Chondrocyte (in vitro differentiated cells): ENCODE measurements at places on chromosomes 7 and 10. TPM values are rescaled to one million over a fixed set of nuclear protein-coding genes. Genes with fewer than 3 reads are reported as not detected.

- H3K27ac ChIP-seq = no peak overlapping the region
- H3K4me3 ChIP-seq = peak overlapping the region; percentile 65
- H3K27me3 ChIP-seq = peaks cover 77% of the 10 kb centered on the region
- peaks cover 27% of the 10 kb centered on the region for H3K4me1 ChIP-seq
Measured at GRCh38 chr7:20783125-20783699, 3.5 kb downstream of the SP8 start.

- no peak overlapping the region for H3K27ac ChIP-seq
- no peaks in the 10 kb centered on the region for H3K4me1 ChIP-seq
- no peaks in the 10 kb centered on the region for H3K36me3 ChIP-seq
- DNase-seq = peak; percentile 86
Measured at GRCh38 chr7:947391-948210, 6.9 kb downstream of the ADAP1 start.

- H3K27ac ChIP-seq = peak overlapping the region; percentile 36
Measured at GRCh38 chr7:149707448-149707886, 65.9 kb downstream of the ZNF467 start.

GRCh38 chr7:123533553-123533917, 860 bp downstream of the IQUB start:
- no peaks in the 10 kb centered on the region for H3K36me3 ChIP-seq
- DNase-seq = no peak
- peak overlapping the region; percentile 91 for H3K4me3 ChIP-seq
- peaks cover 25% of the 10 kb centered on the region for H3K4me1 ChIP-seq
- peaks cover 4% of the 10 kb centered on the region for H3K27me3 ChIP-seq

DNA sequence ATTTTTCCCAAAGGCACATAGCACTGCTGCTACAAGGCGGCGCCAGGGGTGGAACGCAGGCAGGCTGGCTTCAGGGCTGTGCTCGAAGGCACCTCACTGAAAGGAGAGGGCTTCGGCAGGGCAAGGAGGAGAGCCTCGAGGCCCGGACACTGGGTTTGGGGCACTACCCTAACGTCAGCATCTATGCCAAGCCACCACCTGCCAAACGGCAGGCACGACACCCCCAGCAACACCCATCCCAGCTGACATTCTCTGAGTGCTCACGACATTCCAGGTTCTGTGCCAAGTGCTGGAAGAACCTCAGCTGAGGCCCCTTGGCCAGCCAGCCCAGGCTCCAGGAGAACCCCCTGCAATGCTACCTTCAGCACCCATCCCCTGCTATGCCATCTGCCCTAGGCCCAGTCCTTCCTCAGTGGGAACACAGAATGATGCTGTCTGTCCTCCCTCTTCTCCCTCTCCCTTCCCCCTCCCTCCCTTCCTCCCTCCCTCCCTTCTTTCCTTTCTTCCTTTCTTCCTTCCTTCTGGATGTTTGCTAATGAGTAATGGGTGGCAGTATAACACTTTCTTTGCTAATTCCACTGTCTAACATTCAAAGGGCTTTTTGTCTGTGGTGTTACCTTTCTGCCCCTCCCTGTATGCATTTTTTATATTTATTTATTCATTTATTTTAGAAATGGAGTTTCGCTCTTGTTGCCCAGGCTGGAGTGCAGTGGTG, 24.3 kb downstream of the ZCCHC24 start:
- DNase-seq = peak; percentile 81
- peaks cover 21% of the 10 kb centered on the region for H3K36me3 ChIP-seq
- peak overlapping the region; percentile 49 for H3K27ac ChIP-seq
- H3K4me1 ChIP-seq = peaks cover 34% of the 10 kb centered on the region

GRCh38 chr7:79199266-79199665, 254.2 kb downstream of the MAGI2 start:
- H3K27me3 ChIP-seq = no peaks in the 10 kb centered on the region
- H3K4me1 ChIP-seq = no peaks in the 10 kb centered on the region
- H3K36me3 ChIP-seq = no peaks in the 10 kb centered on the region
- DNase-seq = no peak

- peaks cover 40% of the 10 kb centered on the region for H3K4me1 ChIP-seq
- no peak for DNase-seq
Measured at GRCh38 chr10:109924967-109925620, 1.8 kb upstream of the XPNPEP1 start.

SORBS1 gene
- total RNA-seq = 5.0 to 7.0 TPM (median 5.6 TPM) in 3 replicates

- no peak for DNase-seq
- no peaks in the 10 kb centered on the region for H3K27me3 ChIP-seq
- H3K4me3 ChIP-seq = no peak overlapping the region
- H3K4me1 ChIP-seq = peaks cover 12% of the 10 kb centered on the region
- no peak overlapping the region for H3K27ac ChIP-seq
Measured at GRCh38 chr7:39587393-39587792, 21.2 kb downstream of the YAE1 start.

TMEM229A gene
- total RNA-seq = not detected in 3 replicates

DNA sequence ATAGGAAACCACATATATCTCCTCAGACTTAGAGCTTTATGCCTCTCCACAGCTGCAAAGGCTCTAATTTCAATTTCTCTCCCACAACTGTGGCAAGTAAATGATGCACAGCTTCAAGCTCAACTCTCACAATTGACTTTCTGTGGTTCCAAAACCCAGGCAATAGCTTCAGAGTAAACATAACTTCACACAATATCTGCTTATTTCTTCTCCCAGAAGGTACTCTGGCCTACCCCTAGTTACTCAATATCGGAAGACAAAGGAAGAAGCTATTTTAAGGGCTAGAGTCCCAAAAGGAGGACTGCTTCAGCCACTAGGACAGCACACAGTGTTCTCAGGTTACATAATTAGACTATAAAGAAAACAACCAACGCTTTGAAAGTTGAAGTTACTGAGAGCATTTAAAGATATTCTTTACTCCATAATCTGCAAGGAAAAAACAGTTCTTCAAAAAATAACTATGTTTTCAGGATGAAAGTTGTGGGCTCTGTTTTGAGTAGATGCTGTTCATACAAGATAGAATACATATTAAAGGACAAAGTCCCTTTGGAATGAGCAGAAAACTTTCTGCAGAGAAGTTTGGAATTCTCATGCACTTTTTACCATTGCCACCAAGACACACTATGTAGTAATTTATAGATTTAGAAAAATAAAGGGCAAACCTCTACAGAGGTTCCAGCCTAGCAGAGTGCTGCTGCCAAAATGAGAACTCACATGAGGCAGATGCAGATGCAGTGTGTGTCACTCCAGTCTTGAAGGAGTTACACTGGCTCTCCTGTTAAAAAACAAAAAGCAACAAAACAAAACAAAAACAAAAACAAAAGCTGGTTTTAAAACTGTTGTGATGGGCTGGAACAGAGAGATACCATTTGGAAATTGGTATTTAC, 81.8 kb downstream of the NT5C2 start:
- DNase-seq = no peak
- peak overlapping the region; percentile 84 for H3K27ac ChIP-seq
- H3K4me3 ChIP-seq = peak overlapping the region; percentile 3
- H3K36me3 ChIP-seq = peaks cover under 1% of the 10 kb centered on the region

- peak overlapping the region; percentile 63 for H3K27ac ChIP-seq
- H3K27me3 ChIP-seq = no peaks in the 10 kb centered on the region
- peaks cover 18% of the 10 kb centered on the region for H3K4me1 ChIP-seq
- DNase-seq = no peak
Measured at GRCh38 chr7:77649716-77650349, 46.4 kb upstream of the RSBN1L start.

DNA sequence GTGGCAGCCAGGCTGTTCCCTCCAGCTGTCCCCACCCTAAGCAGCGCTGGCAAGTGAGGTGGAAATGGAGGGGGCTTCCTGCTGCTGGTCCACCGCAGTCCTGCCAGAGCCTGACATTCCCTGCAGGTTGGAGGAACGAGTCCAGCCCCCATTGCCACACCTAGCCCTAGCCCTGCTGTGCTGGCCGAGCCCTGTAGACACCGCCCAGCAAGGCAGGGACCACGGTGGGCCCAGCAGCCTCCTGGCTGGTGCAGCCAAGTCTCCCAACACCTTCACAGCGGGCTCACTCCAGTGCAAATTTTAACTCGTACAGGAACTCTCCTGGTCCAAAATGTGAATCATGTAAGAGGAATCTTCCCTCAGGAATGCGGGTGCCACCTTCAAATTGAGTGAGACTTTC, 116.3 kb downstream of the PAXIP1 start:
- H3K36me3 ChIP-seq = no peaks in the 10 kb centered on the region
- no peaks in the 10 kb centered on the region for H3K27me3 ChIP-seq
- H3K27ac ChIP-seq = no peak overlapping the region
- H3K4me1 ChIP-seq = no peaks in the 10 kb centered on the region
